Bronchus fibroblast of lung (primary cell): ENCODE measurements at places on chromosomes 11 and 22. TPM values are rescaled to one million over a fixed set of nuclear protein-coding genes. Genes with fewer than 3 reads are reported as not detected.

The MAPK11 gene
- total RNA-seq: 4.4 and 5.5 TPM in 2 replicates

The WT1 gene
- 0.17 and 0.45 TPM in 2 replicates for total RNA-seq

The RBMXL2 gene
- not detected in 2 replicates for total RNA-seq

The P2RY6 gene
- 0.15 TPM in 1 of 2 replicates, not detected in the other for total RNA-seq

The CENPM gene
- 42.2 and 49.5 TPM in 2 replicates for total RNA-seq

The OVOL1 gene
- total RNA-seq: not detected in 2 replicates

The TIMM8B gene
- 42.0 and 48.6 TPM in 2 replicates for total RNA-seq

The OR52I1 gene
- not detected in 2 replicates for total RNA-seq

The ETS1 gene
- 35.5 and 36.1 TPM in 2 replicates for total RNA-seq

The DRG1 gene
- total RNA-seq: 76.8 and 81.6 TPM in 2 replicates

The MMP8 gene
- total RNA-seq: not detected in 2 replicates

The HBB gene
- not detected in 2 replicates for total RNA-seq

The POU2AF2 gene
- not detected in 2 replicates for total RNA-seq

The PRODH gene
- not detected in 2 replicates for total RNA-seq

The DCPS gene
- 28.1 and 30.3 TPM in 2 replicates for total RNA-seq

The OR51I1 gene
- total RNA-seq: not detected in 2 replicates

The RAB39A gene
- not detected in 2 replicates for total RNA-seq

The CEP126 gene
- total RNA-seq: 0.89 and 1.3 TPM in 2 replicates

The SULT4A1 gene
- 0.15 and 0.17 TPM in 2 replicates for total RNA-seq

The TUBA8 gene
- total RNA-seq: 0.50 and 0.59 TPM in 2 replicates

The SLC22A25 gene
- total RNA-seq: not detected in 2 replicates

The CCDC116 gene
- not detected in 2 replicates for total RNA-seq

The RASD2 gene
- not detected in 2 replicates for total RNA-seq

The OR52E6 gene
- total RNA-seq: not detected in 2 replicates

The MMP11 gene
- total RNA-seq: 4.5 and 5.4 TPM in 2 replicates

The IGF2 gene
- total RNA-seq: 19.8 and 21.6 TPM in 2 replicates

The SLC17A6 gene
- total RNA-seq: not detected in 2 replicates

The E2F8 gene
- 3.3 and 3.9 TPM in 2 replicates for total RNA-seq

The KDELR3 gene
- 98.7 and 105 TPM in 2 replicates for total RNA-seq
